ENCODE measurements at places on chromosomes 1 and 21. TPM values are rescaled to one million over a fixed set of nuclear protein-coding genes. Genes with fewer than 3 reads are reported as not detected.

Gene HTR6
- total RNA-seq: 0.12 TPM

Gene RHD
- not detected for total RNA-seq

GRCh38 chr1:106912131-106912530, 144.3 kb upstream of the PRMT6 start:
- DNase-seq: no peak

- DNase-seq: no peak
These were observed 143.8 kb downstream of the DAB1 start for GRCh38 chr1:57279909-57280666.

GRCh38 chr1:205581321-205581980, 50.4 kb downstream of the ELK4 start:
- no peak for DNase-seq

- DNase-seq: no peak
These were observed 262.4 kb upstream of the DAB1 start for GRCh38 chr1:57686306-57686705.

All from NCI-H460 (cell line).